ENCODE measurements at places on chromosomes 4 and X.

DNA sequence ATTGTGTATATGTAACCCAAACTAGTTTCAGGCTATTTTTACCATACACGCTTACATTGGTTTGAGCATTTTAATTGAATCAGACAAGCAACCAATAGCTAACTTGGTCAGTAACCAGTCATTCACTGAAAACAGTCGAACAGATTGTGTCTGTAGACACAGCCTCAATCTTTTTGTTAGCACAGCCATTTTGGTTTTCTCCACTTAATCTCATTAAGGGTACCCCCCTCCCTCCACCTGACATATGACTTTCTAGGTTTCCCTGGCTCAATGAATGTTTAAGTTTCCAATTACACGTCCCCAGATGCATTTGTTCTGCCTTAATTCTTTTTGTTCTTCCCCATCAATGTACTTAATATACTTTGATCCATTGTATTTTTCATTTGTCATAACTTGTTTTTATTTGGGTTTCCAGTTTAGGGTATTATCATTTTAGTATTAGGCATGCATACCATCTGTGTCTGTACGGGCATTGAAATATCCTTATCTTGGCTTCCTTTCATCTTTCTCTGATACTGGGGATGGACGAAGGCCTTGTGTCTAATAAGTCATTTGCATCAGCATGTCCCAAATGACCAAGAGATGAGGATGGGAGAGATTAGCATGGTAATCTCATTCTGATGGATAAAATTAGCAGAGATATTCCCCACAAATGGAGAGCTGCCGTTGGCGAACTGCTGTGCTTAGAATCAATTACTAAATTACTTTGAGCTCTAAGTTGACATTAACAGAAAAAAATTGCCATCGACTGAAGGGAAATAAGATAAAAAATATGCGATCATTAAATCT lies 35.9 kb upstream of the PHOX2B start:
- DNase-seq, result no peak

DNA sequence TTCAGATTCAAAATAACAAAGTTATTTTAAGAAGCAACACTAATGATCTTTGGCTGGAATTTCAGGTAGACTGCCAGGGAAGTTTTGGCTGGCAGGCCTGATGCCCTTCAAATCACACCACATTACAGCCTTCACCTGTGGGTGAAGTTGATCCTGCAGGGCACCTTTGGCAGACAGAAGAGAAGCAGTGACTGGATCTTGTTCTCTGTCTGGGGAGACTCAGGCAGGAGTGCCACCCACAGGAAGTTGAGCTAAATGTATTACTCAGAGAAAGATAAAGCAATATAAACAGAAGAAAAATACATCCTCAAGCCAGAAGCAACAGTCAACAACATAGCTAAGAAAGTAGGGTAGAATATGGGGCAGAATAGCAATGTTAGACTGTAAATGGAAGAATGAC lies 12.8 kb upstream of the CFAP299 start:
- DNase-seq, result no peak

DNA sequence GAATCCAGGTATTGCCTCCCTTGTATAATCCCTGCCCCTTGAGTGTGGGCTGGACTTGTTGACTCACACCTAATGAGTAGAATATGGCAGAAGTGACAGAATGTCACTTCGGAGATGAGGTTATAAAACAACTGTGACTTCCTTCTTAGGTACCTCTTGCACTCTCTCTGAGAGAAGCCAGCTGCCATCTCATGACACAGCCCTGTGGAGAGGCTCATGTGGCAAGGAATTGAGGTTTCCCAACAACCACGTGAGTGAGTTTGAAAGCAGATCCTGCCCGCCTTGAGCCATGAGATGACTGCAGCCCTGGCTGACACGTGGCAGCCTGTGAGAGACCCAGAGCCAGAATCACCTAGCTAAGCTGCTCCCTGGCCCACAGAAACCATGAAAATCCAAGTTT lies 13.5 kb downstream of the ASB11 start:
- no peak for DNase-seq

DNA sequence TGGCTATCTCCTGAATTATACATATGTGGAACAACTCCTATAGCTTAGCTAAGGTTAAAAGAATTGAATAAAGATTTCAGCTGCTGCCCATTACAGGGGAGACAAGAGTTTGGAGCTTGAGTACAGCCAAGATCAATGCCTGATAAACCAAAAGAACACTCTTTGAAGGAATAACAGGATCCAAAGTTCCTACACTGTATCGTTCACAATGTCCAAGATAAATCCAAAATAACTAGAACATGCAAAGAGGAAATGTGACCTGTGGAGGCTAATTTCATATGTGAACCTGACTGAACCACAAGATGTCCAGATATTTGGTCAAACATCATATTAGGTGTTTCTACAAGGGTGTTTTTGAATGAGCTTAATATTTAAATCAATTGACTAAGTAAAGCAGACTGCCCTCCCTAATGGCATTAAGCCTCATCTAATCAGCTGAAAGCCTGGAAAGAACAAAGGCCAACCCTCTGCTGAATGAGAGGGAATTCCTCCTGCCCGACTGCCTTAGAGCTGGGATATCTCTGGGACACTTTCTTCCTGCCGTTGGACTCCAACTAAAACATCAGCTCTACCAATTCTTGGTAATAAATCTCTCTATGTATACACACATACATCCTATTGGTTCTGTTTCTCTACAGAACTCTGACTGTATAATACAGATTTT lies 19.2 kb downstream of the RFC1 start:
- DNase-seq, result no peak

GRCh38 chrX:445727-446126 lies 59.0 kb upstream of the PPP2R3B start:
- no peak for DNase-seq
